ENCODE measurements at places on chromosomes 6 and 20.

GRCh38 chr6:45310118-45310788 is 17.9 kb upstream of the RUNX2 start:
- DNase-seq, result no peak

DNA sequence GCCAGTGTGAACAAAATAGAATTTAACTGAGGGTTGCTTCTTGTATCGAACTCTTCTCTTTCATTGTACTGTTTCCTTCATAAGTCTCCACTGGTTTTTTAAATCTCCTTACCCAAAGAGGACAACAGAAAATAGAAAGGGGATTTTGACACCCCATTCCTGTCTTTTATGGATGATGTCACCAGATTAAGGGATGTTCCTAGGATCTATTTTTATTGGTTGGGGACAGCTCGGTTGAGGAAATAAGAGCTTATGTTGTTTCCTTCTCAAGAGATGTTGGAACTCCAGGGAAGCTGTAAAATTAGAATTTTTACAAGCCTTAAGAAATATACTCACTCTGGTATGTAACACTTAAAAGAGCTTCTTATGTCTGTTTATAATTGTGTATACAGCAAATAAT is 171.5 kb downstream of the PHF3 start:
- no peak for DNase-seq

- no peak for DNase-seq
Observed at GRCh38 chr6:148869585-148869984, 122.8 kb downstream of the UST start.

GRCh38 chr6:34729631-34730470 is 27.5 kb upstream of the SNRPC start:
- peak; percentile 83 for DNase-seq

DNA sequence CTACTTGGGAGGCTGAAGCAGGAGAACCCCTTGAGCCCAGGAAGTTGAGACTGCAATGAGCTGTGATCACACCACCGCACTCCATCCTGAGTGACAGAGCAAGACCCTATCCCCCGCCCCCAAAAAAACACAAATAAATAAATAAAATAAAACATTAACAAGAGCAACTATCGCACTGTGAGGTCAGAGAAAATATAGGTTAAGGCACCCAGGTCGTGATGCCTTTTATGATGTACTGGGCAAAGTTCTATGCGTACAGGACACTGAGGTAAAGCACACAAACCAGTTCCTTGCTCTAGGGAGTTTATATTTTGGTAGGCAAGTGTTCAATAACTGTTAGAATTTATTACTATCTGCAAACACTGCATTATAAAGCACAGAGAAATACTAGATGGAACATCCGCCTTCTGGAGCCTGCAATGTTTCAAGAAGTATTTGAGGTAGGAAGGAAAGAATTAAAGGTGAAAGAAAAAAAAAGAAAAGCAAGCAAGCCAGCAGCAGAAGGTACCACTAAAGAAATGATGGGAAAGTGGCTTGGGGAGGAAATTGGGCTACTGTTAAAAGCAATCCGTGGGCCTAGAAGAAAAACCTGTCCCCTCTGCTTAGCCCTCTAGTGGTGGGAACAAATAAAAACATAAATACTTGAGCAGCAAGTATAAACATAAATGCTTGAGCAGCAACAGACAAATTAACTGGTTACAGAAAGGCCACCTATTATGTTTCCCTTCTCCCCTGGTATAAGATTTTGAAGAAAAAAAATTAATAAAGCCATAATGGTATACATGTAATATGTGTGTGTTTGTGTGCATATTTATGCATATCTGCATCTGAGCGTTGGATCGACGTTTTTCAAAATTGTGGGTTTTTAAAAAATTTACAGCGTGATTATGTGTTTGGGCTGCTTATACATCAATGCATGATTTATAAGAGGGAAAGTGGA is 128.0 kb downstream of the PHACTR1 start:
- peak; percentile 18 for DNase-seq
